Thyroid gland (tissue), 4 donors: ENCODE measurements at places on chromosomes 12 and 14. TPM values are rescaled to one million over a fixed set of nuclear protein-coding genes. Genes with fewer than 3 reads are reported as not detected.

Gene GZMH
- total RNA-seq: 1.2 TPM

Gene TMEM132C
- total RNA-seq: 0.68 TPM

Gene CFAP54
- total RNA-seq: 5.4 TPM

Gene SMIM41
- total RNA-seq: not detected

Gene TMCC3
- 25.6 TPM for total RNA-seq

Gene KIF26A
- 3.3 TPM for total RNA-seq

Gene JPH4
- not detected for total RNA-seq
